Activated T-cell treated with anti-CD3 and anti-CD28 coated beads, Interleukin-2, amount 50 U/mL, for 4 hours (primary cell): ENCODE measurements at places on chromosomes 6 and 20. TPM values are rescaled to one million over a fixed set of nuclear protein-coding genes. Genes with fewer than 3 reads are reported as not detected.
A peak's percentile ranks its signal among the peaks of the same experiment; 100 is the strongest.

Gene KIAA0408
- total RNA-seq: 1.6 TPM

Gene NRSN1
- total RNA-seq: not detected

Gene HAO1
- total RNA-seq: not detected

Gene STMND1
- total RNA-seq: not detected

- DNase-seq: no peak
These were observed 382.9 kb upstream of the CNR1 start for GRCh38 chr6:88548891-88549505.

DNA sequence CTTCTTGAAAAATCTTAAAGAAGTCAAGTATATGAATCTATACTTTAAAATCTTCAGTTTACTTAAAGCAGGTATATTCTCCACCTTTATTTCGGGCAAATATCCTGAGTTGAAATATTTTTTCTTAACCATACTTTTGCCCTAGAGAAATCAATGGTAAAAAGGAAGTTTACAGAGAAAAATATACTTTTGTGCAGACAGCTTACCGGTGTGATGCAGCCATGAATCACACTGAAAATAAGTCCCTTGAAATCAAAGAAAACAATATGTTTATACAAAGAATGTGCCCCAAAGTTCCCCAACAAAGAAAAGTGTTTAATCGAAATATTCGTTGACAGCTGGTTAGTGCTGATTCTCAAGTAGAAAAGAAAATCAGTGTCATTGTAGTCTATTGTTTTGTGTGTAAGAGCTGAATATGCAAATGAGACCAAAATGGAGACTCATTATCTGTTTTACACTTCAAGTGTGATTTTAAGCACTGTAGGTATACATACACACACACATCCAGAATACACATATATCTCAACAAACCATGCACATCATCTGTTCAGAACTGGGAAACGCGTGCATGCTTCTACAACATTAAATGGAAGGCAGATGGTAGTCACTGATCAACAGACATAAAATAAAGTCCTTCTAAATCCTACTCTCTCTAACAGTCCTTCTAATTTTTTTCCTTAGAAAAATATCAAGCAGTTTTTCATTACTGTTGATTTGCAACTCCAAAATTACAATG lies 73.3 kb downstream of the BTBD9 start:
- DNase-seq: no peak

GRCh38 chr20:17595856-17596255 lies 26.0 kb downstream of the DSTN start:
- no peak for DNase-seq

GRCh38 chr20:25173886-25174308 lies 21.6 kb upstream of the ENTPD6 start:
- DNase-seq: no peak

- DNase-seq: peak; percentile 67
These were observed 651 bp upstream of the TAPBP start for GRCh38 chr6:33314515-33314942.

- no peak for DNase-seq
These were observed 37.3 kb downstream of the MRS2 start for GRCh38 chr6:24439858-24440539.

- no peak for DNase-seq
These were observed 273.9 kb upstream of the TAB2 start for GRCh38 chr6:149043476-149044130.

DNA sequence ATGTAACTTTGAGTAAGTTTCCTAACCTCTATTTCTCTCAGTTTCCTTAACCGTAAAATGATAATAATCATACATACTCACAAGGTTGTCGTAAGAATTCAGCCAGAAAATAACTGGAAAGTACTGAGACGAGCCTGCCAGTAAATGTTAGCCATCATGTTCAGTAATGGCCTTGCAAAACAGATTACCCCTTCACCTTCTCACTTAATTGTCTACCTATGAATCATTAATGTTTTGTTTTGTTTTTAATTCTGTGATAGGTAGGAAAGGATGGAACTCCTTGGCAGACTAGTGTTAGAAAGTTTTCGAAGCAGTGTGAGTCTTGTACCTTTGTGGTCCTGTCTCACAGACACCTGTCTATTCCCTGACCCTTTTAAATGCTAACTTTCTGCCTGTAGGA lies 50.6 kb downstream of the MAPK14 start:
- DNase-seq: no peak

DNA sequence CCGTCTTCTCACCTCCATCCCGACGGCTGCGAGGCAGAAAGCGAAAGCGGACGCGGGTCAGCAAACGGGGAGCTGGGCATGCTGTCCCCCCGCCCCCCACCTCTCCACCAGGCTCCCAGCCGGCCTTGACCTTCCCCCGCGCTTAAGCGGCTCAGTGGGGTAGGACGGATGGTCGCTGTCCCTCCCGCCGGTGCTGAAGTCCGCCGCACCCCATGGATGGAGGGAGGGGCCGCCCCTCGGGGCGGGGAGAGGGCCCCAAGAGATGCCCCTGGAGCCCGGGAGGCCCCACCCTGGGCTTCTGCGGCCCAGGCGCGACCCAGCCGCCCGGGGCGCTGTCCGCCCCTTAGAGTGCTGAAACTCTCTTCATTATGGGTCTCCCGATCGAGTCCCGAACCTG lies at the start of gene KCNB1:
Gene KCNB1 (minus strand): TSS at position 48 of the 397 bp plus-strand sequence. CDS start 188 bp downstream, outside the sequence.
- DNase-seq: peak; percentile 6

DNA sequence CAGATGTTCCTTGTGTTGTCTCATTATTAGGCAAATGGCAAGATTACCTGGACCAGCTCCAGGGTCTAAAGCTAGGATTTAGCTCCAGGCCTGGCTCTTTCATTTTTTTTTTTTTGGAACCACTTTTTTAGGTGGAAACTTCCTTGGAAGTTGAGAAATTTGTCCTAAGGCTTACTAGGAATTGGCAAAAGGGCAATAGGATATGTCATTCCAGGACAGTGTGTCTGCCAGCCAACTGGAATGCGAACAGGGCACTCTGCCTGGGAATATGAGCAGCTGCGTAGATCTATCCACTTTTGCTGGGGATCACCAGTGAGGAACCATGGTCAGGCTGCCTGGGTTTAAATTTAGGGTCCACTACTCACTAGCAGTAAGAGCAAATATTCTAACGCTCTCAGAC lies 304.0 kb downstream of the TSHZ2 start:
- DNase-seq: no peak

DNA sequence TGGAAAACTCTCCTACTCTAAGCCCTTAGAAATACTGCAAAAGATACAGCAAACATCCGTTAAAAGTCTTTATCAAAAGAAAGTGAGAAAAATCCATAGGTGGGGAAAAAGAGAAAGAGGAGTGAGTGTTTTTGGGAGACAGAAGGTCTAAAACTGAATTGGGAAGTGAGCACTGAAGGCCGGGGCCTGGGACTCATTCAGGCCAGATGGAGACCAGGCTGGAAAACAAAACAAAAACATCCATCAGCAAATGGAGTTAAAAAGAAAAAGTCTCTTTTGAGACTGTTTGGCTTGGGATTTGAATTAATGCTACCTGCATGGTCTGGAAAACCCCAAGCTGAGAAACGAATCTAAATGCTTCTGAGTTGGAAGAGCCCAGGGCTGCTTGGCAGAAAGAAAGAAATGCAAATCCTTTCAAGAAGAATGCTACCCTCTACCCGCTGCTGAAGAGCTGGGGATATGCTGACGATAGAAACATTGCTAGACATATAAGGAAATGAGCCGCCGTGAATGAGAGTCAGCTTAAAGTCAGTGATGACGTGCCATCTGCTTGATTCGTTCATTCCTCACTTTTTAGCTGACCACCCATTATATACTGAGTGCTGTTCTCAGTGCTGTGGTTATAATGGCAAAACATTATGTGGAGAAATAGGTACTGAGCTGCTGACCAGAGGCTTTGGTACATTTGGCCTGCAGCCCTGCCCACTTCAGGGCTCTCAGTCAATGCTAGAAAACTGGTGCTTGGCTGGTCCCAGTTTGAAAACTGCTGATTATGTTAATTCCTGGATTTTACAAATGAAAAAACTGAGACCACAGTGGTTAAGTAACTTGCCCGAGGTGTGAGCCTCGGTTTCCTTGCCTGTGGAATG lies 28.0 kb upstream of the TULP4 start:
- no peak for DNase-seq

GRCh38 chr20:6341491-6341890 lies 218.7 kb upstream of the FERMT1 start:
- DNase-seq: no peak

DNA sequence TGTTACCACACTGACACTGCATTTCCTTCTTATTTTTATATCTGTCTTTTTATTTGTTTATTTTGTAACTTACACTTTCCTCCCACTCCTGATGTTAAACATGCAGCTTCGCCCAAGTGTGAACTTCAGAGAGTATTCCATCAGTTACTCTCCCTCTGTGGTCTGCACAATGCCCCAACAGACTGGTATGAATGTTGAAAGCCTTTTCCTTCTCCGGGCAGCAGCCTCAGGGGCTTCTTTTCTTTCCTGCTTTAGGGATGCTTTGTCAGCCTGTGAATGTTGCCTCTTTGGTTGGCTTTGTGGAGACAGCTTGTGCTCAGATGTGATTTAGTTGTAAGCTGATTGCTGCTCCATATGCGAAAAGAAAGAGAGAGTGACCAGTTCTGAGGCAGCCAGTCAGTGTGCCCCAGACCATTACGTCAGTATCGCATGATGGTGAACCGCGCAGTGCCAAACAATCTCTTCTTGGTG lies 44.0 kb downstream of the SMPDL3A start:
- DNase-seq: no peak

- DNase-seq: no peak
These were observed 594.8 kb upstream of the ARID1B start for GRCh38 chr6:156182356-156182755.

- DNase-seq: no peak
These were observed 541.0 kb upstream of the ADGRB3 start for GRCh38 chr6:68094070-68094469.

DNA sequence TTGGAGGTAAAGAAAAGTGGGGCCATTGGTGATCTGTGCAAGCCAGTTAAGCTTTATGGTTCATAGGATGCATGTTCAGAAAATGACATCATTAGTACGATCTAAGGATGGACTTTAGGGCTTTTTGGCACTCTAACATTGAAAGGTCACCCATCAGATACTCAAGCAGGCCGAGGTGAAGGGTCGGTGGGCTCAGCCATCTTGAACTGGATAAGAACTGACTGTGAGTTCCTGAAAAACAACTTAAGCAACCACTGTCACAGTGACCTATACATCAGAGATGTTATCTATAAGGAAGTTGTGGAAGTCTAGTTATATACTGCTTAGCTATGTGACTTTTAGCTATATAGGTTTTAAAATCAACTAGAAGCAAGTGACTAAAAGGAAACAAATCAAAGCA lies 13.0 kb upstream of the ITCH start:
- DNase-seq: no peak

DNA sequence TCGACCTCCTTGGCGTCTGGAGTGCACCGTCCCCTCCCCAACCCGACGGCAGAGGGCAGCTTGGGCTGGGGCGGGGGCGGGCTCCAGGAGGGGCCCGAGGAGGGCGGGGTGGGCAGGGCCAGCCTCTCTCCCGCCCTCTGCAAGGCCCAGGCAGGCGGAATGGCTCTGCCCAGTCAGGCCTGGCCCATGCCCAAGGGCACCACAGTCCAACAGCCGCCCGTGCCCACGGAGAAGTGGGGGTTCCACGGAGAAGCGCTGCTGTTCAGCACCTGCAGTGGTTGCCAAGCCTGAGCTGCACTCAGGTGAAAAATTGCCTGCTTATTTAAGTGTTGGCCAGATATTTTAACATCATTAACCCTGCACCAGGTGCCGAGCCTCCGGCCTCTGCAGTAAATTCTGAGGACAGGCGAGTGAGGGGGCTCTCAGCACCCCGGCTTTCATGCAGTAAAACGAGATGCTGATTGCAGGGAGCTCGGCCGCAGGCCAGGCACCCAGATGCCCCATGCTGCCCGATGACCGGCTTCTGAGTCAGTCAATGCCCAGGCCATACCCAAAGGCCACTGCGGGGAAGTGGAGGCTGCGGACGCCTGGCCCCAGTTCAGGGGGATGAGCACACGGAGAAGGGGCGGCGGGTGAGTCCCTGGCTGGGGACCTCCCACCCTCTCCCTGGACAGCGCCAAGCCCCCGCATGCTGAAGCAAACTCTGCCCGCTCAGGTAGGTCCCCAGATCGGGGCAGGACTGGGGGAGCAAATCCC lies at the start of gene SRMS:
Gene SRMS (minus strand): TSS at position 25 of the 756 bp plus-strand sequence. CDS start 286 bp downstream, outside the sequence.
- no peak for DNase-seq

GRCh38 chr6:153392156-153392555 lies 261.1 kb upstream of the RGS17 start:
- no peak for DNase-seq

- DNase-seq: no peak
These were observed 15.2 kb downstream of the DSE start for GRCh38 chr6:116385921-116386320.
